Stimulated activated CD4-positive, alpha-beta T cell treated with anti-CD3 and anti-CD28 coated beads, TNF-alpha, amount 100 ng/mL, for 48 hours (primary cell): ENCODE measurements at places on chromosomes 2 and 18.

GRCh38 chr2:112686348-112687217, 34.2 kb upstream of the NT5DC4 start:
- DNase-seq, result no peak

DNA sequence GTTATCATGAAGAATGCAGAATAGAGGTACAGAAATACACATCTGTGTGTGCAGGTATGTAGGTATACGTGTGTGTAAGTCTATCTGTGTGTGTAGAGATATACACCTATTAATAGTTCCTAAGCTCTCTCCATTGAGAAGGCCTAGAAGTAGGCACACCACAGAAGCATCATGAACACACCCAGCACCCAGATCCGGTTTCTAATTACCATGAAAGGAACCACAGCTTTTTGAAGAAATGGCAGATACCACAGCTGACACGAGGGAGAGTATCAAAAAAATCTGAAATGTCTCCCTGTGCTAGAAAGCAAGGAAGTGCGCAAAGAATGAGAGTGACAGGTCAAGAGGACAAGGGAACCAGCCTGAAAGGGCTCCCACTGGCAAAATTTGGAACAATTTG, 27.7 kb upstream of the AP1S3 start:
- no peak for DNase-seq

GRCh38 chr18:48455555-48456478, 46.6 kb upstream of the ZBTB7C start:
- DNase-seq, result peak; percentile 20

DNA sequence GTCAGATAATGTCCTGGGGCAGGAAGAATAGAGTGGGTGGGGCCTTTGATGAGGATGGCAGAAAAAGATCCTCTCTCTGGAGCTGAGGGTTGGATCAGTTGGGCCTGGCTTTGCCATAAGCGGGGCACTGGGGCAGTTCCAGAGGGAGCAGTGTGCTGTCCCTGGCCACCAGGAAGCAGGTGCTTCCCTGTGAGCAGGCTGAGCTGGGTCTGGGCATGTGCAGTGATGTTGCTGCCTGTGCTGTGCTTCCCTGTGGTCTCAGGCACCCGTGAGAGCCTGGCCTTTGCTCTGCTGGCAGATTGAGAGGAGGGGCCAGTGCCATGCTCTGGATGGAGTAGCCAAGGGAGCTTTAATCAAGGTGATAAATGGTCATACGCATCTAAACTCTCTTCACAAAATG, 14.6 kb upstream of the NPPC start:
- no peak for DNase-seq

DNA sequence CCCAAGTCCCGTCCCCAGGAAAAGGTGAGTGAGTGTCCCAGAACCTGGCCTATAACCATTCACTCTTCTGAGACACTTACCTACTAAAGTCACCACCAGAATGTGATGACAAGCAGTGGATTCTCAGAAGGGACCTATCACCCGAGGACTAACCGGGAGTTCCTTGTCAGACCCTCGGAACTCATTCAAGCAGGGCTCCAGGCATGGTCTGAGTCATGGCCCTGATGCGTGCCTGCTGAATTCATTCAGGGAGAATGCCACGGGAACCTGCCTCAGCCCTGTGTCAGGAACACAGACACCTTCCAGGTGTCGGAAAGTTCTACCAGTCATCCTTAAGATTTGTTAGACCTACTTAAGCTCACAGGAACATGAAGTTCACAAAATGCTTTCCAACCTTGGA, 29.8 kb downstream of the ALPK2 start:
- DNase-seq, result no peak
